Fibroblast of skin of back (primary cell): ENCODE measurements at places on chromosomes 12 and 14.

DNA sequence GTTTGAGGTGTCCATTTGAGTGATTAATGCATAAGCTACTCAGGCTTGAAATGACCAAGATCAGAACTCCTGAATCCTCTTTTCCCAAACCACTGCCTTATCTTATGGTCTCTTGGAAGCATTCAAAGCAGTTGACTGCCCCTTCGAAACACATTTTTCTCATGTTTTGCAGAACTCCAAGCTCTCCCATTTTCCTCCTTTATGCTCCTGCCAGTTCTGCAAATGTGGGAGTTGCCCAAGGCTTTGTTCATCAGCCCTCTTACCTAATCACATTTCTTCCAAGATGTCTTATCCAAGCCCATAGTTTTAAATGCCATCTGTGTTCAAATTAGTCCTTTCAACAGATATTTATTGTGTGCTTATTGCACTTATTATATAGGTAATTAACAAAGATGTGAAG is 1.8 kb upstream of the DNAAF2 start:
- DNase-seq = no peak

DNA sequence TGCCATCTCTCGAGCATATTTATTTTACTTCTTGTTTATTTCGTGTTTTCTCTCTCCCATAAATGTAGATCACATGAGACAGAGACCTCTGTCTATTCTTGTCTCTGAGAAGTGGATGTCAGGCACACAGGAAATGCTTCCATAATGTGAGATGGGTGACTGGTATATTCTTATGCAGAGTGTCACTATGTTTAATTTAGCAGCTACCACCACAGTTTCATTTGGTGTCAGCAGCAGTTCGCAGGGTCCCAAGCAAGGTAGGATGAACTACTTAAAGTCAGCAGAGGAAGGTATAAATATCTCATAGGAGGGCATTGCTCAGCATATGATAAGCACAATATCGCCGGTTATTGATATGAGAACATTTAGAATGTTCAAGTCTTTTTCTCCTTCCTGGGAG is 180.9 kb upstream of the CNTN1 start:
- DNase-seq = no peak

- DNase-seq = peak; percentile 84
Observed at GRCh38 chr14:85471156-85471555, 58.8 kb upstream of the FLRT2 start.

DNA sequence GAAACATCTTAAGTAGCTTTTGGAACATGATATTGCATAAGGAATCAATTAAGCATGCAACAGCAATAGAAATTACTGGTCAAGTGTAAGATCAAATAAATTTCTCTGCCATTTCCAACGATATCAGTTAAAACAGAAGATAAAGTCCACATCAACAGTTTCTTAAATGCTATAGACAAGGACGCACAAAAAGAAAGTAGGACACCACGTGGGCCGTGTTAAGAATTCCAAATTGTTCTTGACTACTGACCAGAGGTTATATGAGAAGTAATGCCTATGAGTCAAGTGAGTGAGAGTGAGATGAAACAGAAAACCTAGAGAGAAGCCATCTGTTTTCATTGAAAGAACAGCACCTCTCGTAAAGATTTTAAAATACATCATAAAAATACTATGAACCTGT is 318.2 kb downstream of the TMEM117 start:
- no peak for DNase-seq

DNA sequence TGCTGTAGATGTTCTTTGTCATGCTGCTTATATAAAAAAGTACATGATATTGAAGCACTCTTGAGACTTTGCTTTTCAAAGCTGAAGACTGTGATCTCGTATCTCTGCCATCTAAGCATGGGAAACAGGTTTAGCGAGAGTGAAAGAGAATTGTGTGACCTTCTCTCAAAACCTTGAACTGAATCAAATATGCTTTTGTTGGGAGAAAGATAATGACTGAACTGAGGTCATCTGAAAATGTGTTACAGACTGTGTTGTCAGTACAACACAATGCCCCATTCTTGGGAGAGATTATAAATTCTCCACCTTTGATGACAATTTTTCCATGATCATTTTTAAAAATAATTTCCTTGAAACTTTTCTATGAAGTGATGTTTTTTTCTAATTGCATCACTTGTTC is 272.1 kb upstream of the SEL1L start:
- DNase-seq = no peak

DNA sequence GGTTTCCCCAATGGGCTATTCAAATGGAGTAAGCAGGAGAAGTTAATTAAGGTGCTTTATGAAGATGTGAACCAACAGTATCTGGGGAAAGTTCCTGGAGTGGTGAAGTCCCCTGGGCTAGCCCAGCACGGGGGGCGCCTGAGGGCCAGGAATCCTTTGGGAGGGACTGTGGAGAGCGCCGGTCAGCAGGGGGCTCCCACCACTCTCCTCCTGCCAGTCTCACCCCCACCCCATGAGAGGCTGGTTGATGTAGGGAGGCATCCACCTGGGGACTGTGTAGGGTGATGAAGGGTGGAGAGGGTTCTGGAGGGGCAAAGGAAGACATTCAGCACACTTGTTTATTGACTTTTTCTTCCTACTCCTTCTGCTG is 4.4 kb downstream of the CEBPE start:
- no peak for DNase-seq
